ENCODE measurements at places on chromosomes 1 and 21.
A peak's percentile ranks its signal among the peaks of the same experiment; 100 is the strongest.

DNA sequence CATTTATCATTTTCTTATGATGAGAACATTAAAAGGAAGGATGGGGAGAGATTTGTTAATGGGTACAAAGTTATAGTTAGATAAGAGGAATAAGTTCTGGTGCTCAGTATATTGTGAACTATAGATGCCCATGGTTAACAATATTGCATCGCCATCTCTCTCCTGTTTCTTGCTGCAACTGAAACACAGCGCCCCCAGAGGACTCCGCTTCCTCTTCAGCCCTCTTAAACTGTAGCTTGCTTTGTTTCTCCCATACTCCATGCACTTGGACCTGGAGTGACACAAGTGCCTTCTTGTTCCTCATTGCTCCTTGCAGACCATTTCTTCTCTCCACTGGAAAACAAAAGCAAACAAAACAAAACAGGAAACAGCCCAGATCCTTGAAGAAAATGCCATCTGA lies 70.1 kb upstream of the NTPCR start:
- DNase-seq: no peak

GRCh38 chr1:82565146-82565545 lies 764.4 kb downstream of the ADGRL2 start:
- DNase-seq: peak; percentile 64

DNA sequence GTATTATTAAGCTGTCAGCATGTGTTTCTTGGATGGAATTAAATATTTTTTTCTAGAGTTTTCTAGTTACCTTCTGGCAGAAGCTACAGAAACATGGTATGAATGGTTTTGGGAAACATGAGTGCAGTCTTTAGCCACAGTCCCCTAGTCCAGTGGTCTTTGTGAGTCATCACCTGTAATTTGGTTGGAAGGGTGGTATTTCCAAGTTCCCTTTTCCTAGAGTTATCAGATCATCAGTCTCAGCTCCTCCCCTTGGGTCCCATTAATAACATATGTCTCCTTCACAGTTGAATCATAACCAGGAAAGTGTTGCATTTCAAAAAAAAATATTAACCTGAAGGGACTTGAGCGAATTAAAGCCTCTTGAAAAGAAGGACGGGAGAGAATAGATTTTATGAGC lies 27.0 kb downstream of the ELAVL4 start:
- DNase-seq: no peak

DNA sequence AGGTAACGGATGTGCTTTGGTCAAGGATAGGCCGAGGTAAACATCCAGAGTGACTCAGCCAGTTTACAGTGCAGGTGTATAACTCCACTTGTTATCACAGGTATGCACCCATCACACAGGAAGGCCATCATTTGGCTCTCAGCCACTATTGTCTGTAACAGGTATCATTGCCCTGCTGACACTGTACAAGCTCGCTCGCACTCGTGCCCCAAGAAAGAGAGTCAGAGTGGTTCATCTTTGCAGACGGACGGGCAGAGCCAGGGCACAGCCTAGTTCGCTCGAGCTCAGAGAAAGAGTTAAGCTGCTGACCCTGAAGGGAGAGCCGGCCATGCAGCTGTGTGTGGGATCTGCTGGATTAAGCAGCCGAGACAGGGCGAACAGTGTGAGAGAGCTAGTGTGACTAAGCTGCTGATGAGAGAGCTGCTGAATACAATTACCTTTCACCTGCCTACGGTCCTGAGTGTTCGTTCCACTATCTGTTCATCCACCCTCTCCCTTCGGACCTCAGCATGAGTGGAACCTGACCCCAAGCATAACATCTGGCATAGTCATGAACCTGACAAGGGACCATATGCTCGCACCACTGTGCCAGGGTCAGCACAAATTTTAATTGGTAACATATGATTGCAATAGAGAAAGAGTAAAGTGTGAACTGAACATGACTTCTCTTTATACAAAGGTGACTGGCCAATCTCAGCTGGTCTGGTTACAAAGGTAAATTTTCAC lies 27.0 kb upstream of the LYPD8 start:
- DNase-seq: no peak

DNA sequence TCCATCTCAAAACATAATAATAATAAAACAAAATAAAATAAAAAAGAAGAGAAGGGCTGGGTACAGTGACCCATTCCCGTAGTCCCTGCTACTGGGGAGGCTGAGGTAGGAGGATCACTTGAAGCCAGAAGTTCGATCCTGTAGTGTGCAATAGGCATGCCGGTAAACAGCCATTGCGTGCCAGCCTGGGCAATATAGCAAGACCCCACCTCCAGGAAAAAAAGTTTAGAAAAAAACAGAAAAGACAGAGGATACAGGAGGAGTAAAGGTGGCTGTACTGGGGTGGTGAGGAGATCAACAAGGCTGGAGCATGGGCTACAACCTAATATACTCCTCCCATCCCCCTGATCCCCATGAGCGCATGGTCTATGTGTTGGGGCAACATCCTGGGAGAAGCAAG lies 30.8 kb downstream of the PTAFR start:
- DNase-seq: no peak

DNA sequence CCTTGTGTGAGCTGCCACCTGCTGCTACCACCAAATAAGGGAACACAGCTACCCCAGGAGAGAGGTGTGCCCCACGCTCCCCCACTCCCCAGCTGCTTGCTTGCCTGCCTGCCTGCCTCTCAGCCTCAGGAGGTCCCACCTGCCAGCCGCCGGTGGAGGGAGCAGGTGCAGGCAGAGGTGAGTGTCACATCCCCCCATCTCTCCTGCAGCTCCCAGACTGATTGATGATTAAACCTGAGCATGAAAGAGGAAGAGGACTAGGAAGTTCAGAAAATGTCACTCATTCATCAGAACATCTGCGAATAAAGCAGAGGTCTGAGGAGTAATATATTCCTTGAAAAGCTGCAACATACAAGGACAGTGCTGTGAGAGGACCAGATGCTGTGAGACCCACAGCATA lies 58.6 kb upstream of the HIVEP3 start:
- DNase-seq: no peak

DNA sequence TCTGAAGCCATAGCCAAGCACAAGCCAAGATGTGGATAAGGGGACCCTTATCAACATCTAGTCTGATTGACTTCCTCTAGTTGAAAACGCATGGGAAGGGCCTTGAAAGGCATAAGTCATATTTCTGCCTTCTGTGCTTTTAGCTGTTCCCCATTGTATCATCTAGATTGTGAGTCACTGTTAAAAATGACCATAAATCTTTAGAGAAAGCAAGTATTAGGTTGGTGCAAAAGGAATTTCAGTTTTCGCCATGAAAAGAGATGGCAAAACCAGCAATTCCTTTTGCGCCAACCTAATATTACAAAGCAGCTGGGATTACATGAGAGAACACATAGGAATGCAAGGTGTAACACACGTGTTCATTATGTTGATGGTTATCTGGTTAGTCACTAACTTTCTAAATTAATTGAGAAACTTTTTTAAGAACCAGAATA lies 63.6 kb downstream of the CLIC6 start:
- no peak for DNase-seq

GRCh38 chr1:2585318-2586092 lies 1.1 kb upstream of the PRXL2B start:
- no peak for DNase-seq

- no peak for DNase-seq
Observed at GRCh38 chr1:234545517-234546386, 64.2 kb downstream of the IRF2BP2 start.

GRCh38 chr1:155873860-155874259 lies 14.5 kb downstream of the SYT11 start:
- no peak for DNase-seq

GRCh38 chr1:66853379-66853778 lies 52.3 kb upstream of the INSL5 start:
- DNase-seq: no peak

GRCh38 chr1:10065344-10065685 lies 32.6 kb downstream of the UBE4B start:
- DNase-seq: no peak

DNA sequence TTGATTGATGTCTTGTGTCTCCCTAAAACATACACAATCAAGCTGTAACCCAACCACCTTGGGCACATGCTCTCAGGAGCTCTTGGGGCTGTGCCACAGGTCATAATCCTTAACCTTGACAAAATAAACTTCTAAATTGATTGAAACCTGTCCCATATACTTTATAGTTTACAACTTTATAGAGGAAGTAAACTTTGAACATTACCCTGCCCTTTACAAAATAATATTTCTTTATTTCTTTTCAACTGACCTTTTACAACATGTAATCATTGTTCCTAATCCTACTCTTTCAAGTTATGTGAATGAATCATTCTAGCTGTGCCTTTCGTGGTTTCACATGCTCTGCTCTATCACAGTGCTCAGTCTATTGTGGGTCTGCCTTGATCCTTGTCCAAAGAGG lies 118.3 kb upstream of the ATP1A1 start:
- DNase-seq: no peak

DNA sequence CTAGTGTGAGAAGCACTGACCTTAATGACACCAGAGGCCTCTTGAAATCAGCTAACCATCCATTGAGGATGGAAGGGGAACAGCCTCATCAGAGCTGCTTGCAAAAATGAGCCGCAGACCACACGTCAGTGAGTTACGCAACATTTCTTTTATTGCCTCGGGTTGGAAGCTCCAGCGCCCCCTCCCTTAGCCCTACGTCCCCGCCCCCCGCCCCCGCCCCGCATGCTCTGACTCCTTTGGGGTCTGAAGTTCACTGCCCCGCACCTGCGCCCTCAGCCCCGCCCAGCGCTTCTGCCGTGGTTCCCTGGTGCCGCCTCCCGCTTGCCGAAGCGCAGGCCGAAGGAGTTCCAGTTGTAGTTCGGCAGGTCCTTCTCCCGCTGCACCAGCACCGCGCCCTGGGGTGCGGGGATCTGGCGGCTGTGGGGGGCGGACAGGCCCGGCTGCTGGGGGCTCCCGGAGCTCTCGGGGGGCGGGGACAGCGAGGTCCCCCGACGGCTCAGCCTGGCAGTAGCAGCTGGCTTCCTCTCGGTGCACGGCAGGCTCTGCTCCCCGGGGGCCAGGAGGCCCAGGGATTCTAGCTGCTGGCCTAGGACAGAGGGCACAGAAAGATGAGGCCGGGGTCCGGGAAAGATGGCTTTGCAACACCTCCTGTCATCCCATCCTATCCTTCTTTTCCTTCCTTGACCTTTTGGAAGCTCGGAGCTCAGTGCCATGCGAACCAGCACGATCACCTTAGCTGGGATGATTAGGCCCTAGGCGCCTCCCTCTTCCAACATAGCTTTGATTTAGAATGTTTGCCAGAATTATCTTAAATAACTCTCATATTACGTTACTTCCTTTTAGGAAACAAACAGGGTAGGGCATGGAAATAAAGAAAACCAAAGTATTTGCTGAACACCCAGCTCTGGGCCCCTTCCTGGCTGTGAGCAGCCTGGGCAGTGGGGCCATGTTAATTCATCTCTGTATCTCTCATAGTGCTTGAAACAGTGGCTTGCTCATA lies 5.8 kb downstream of the KISS1 start:
- DNase-seq: no peak

DNA sequence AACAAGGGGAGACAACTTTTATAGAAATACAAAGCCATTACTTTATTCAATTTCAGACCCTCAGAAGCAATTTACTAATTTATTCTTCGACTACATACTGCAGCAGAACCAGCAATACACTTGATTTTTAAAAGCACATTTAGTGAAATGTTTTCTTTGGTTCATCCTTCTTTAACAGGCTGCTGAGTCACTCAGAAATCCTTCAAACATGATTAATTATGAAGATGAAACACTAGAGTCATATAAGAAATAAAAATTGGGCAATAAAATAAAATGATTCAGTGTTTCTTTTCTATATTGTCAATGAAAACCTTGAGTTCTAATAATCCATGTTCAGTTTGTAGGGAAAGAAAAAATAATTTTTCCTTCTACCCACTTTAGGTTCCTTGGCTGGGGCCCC lies 47.0 kb downstream of the CHML start:
- no peak for DNase-seq

- DNase-seq: no peak
Observed at GRCh38 chr1:29786791-29787732, 550.7 kb downstream of the PTPRU start.

DNA sequence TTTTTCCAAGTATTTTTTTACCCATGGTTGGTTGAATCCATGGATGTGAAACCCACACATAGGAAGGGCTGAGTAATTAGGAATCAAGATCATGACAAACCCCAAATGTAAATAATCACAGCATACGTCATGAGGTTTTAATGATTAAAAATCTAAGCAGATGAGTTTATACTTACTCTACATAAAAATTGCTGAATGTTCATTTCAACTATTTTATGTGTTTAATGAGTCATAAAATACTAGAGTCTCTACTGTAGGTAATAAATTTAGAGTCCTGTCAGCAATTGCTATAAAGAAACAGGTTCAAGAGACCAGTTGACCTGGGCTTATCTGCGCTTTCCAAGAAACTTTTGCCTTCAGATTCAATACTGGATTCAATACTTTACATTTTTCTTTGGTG lies 18.2 kb downstream of the CTH start:
- no peak for DNase-seq

DNA sequence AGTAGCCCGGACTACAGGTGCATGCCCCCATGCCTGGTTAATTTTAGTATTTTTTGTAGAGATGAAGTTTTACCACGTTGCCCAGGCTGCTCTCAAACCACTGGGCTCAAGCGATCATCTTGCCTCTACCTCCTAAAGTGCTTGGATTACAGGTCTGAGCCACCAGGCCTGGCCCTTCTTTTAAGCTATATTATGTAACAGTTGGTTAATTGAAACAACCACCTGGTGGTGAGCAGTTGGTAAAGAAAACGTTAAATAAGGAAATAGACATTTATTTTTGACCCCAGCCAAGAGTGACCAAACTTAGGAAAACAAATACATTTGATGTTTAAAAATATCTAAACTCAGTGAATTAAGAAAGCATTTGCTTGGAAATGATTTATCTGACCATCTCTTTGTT lies 12.1 kb upstream of the PDC start:
- no peak for DNase-seq

DNA sequence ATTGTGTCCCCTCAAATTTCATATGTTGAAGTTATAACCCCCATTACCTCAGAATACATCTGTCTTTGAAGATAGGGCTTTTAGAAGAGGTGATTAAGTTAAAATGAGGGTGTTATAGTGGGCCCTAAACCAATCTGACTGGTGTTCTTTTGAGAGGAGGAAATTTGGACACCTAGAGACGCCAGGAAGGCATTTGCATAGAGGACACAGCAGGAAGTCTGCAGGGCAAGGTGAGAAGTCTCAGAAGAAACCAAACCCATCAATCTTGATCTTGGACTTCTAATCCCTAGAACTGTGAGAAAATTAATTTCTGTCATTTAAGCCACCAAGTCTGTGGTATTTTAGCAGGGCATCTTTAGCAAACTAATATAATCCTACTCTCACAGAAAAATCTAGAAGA lies 13.0 kb downstream of the GOLPH3L start:
- DNase-seq: no peak

GRCh38 chr21:30083225-30083945 lies 83.2 kb downstream of the CLDN17 start:
- no peak for DNase-seq

Data from amniotic stem cell (primary cell).